ENCODE measurements at places on chromosomes 12 and 14. TPM values are rescaled to one million over a fixed set of nuclear protein-coding genes. Genes with fewer than 3 reads are reported as not detected.

DNA sequence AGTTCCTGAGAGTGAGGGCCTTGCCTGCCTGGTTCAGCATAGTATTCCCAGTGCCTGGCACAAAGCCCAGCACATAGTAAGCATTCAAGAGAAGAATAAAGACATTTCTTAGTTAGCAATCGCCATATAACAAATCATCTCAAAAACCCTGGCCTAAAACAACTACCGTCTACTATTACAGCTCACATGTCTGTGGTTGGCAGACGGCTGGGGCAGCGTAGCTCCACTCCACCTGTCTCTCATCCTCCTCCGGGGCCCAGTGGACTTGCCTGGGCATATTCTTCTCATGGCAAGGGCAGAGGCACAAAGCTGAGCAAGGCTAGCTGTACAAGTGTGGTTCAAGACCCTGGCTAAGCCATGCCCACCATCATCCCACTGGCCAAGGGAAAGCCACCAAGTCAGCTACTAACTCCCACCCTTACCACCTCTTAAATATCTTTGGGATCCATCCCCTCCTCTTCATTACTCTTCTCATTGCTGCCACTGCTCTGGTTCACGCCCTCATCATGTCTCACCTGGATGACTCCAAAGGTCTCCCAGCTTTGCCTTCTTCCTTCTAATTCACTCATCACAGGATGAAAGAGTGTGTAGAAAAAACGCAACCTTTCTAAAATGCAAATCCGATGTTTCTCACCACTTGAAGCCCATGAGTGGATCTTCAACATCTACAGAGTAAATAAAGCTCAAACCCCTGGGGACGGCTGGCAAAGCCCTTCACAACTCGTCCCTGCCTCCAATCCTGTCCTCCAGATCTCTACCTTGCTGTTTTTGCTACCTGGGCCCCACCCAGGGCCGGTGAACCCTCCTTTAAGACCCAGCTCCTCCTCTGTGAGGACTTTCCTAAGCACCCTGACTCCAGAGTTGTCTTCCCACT lies 10.4 kb downstream of the TMEM229B start:
- DNase-seq, result no peak

- DNase-seq, result no peak
Measured at GRCh38 chr12:54019091-54019811, 9.0 kb upstream of the HOXC6 start.

DNA sequence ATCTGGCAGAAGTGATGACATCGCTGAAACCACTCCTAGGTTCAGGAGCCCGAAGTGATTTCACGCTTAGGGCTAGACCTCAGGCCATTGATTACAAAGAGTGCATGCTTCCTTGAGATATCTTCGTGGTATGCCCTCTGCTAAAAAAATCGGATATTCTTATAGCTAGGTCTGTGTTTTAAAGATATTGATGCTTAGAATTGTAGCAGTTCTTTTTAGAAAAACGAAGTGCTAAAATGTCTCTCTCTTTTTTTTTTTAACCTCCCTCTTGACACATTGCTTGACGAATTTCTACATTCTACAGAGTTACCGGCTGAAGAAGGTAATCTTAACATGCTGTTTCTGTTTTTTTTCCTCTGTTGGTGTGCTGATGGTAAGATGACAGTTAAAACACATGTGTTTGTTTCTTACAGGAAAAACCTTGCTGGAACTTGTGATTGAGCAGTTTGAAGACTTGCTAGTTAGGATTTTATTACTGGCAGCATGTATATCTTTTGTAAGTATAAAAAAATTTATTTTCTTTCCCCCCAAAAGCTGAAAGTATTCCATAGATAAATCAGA lies 1.3 kb downstream of the ATP2A2 start:
- no peak for DNase-seq

DNA sequence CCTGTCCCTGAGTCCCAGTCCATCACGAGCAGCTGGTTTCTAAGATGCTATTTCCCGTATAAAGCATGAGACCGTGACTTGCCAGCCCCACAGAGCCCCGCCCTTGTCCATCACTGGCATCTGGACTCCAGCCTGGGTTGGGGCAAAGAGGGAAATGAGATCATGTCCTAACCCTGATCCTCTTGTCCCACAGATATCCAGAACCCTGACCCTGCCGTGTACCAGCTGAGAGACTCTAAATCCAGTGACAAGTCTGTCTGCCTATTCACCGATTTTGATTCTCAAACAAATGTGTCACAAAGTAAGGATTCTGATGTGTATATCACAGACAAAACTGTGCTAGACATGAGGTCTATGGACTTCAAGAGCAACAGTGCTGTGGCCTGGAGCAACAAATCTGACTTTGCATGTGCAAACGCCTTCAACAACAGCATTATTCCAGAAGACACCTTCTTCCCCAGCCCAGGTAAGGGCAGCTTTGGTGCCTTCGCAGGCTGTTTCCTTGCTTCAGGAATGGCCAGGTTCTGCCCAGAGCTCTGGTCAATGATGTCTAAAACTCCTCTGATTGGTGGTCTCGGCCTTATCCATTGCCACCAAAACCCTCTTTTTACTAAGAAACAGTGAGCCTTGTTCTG lies 41.6 kb downstream of the DAD1 start:
- no peak for DNase-seq

- no peak for DNase-seq
Measured at GRCh38 chr14:68510201-68511128, 282.4 kb downstream of the ZFP36L1 start.

- no peak for DNase-seq
Measured at GRCh38 chr12:104890476-104891096, 67.5 kb downstream of the SLC41A2 start.

DNA sequence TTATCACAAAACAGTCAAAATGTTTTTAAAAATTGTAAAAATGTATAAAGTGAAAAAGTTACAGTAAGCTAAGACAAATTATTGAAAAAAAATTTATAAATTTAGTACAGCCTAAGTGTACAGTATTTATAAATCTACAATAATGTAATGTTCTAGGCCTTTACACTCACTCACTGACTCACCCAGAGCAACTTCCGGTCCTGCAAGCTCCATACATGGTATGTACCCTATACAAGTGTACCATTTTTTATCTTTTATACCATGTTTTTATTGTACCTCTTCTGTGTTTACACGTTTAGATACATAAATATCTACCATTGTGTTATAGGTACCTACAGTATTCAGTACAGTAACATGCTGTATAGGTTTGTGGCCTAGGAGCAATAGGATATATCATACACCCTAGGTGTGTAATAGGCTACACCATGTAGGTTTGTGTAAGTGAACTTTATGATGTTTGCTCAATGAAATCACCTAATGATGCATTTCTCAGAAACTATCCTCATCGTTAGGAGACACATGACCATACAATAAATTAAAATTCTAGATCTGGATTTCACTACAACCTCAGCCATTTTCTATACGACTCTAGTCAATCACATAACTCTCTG lies 66.8 kb downstream of the TXNDC16 start:
- no peak for DNase-seq

- no peak for DNase-seq
Measured at GRCh38 chr14:68813318-68813838, 20.5 kb upstream of the ZFP36L1 start.

GRCh38 chr12:25855716-25856115 lies 102.8 kb upstream of the RASSF8 start:
- no peak for DNase-seq

The PDZRN4 gene
- total RNA-seq, result 0.55 TPM

The OTX2 gene
- total RNA-seq, result not detected

The SLCO1B3 gene
- total RNA-seq, result not detected

The KCNH3 gene
- 2.4 TPM for total RNA-seq

The EML5 gene
- 1.1 TPM for total RNA-seq

The PTGER2 gene
- total RNA-seq, result 8.9 TPM
